ENCODE measurements at places on chromosomes 7 and 10. TPM values are rescaled to one million over a fixed set of nuclear protein-coding genes. Genes with fewer than 3 reads are reported as not detected.

DNA sequence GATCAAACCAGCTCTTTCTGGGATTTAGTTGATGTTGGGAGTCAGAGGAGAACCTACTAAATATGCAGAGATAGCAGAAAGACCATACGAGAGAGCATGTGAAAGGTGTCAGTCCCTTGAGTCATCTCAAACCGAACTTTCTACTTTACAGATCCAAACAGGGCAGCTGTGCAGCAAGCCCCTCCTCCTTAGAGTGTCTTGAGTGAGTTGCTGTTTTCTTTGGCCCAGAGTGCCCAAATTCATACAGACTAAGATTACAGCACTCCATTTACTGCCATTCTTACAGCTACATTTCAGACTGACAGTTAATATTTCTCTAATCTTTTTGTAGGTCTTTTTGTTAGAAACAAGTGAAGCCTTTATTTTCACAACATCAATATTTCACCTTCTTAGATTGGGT, 53.4 kb downstream of the NRCAM start:
- DNase-seq: no peak

DGKI gene
- total RNA-seq: 13.4 TPM

GAD2 gene
- not detected for total RNA-seq

NPY gene
- not detected for total RNA-seq
